ENCODE measurements at places on chromosomes 6 and 20.

GRCh38 chr6:28943223-28943556, 19.4 kb upstream of the TRIM27 start:
- DNase-seq: no peak

- no peak for DNase-seq
Observed at GRCh38 chr6:131049608-131050007, 13.4 kb downstream of the EPB41L2 start.

DNA sequence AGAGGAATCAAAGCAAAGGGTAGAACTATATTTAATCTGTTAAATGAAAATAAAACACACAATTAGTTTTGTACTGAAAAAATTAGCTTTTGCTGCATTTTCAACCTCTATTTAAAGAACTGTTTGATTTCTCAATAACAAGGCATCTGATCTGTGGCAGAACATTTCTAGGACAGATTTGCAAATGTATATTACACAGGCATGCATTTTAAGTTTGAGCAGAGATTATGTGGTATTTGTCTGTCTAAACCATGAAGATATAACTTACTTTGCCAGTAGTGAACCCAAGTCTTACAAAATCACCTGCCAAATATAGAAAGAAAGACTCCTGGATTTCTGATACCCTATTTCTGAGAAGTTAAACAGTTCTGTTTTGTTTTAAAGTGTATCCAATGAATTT, 71.9 kb downstream of the TFAP2B start:
- no peak for DNase-seq

GRCh38 chr6:35757456-35758123, 18.8 kb upstream of the CLPSL2 start:
- DNase-seq: no peak

GRCh38 chr6:13538084-13538483, 36.3 kb upstream of the SIRT5 start:
- DNase-seq: no peak

DNA sequence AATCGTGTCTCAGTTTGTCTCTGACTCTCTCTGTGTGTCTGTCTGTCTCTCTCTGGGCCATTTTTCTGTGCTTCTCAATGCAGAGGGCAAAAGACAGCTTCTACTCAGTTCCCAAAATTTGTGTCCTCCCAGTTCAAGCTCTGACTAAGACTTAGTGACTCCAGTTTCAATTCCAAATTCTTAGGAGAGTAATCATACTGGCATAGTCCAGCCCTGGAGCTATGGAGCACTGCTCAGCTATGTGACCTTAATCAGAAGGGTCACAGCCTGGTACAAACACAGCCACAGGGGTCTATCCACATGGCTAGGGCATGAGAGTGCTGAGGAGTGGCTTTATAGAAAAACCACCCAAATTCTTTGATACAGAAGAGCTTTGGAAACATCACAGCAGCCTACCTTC, 91.9 kb downstream of the FOXF2 start:
- no peak for DNase-seq

DNA sequence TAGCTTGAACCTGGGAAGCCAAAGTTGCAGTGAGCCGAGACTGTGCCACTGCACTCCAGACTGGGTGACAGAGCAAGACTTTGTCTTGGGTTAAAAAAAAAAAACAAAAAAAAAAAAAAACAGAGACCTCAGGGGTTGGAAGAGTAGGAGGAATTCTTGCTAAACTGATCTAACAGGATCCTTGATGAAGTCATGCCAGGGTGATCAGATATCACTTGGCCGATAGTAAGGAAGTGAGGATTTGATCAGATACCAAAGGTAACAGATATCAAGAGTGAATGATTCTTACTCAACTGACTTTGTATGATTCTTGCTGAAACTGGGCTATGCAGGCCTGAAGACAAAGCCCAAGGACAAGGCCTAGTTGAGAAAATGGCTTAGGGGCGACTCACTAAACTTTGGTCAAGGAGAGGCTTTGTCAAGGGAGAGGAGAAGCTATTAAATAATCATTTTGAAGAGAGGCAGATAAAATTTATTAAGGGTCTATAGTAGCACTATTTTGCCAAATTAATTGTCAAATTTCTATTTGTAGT, 624.7 kb downstream of the UTRN start:
- no peak for DNase-seq

- DNase-seq: no peak
Observed at GRCh38 chr20:38272961-38273360, 12.4 kb upstream of the KIAA1755 start.

GRCh38 chr20:37726971-37727956, 33.4 kb downstream of the CTNNBL1 start:
- DNase-seq: no peak

GRCh38 chr6:156956286-156956685, 179.1 kb downstream of the ARID1B start:
- DNase-seq: no peak

DNA sequence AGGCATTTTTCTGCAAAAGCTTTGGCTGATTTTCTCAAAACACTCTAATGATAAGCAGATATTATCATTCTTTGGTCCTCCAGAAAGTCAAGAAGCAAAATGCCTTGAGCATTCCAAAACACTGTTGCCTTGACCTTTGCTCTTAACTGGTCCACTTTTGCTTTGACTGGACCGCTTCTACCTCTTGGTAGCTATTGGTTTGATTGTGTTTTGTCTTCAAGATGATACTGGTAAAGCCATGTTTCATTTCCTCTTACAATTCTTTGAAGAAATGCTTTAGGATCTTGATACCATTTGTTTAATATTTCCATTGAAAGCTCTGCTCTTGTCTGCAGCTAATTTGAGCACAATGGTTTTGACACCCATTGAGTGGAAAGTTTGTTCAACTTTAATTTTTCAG, 35.6 kb upstream of the SDHAF4 start:
- DNase-seq: no peak

DNA sequence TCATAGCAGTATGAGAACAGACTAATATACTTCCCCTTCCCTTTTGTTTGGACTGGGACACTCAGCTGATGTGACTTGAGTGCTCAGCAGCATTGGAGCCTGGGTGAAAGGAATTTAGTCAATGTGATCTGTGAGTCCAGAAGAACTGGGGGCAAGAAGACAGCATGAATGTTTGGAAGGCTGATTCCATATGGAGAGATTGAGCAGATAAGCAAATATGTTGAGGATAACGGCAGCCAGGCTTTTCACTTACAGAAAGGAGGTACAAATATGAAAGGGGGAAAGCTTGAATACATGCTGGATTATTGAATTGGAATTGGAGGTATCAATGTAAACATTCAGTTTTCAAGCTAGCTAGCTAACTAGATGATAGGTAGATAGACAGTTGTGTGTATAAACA, 37.8 kb upstream of the SMAP1 start:
- DNase-seq: no peak

- no peak for DNase-seq
Observed at GRCh38 chr6:165308926-165309731, at the start of gene C6orf118. C6orf118 (minus strand) TSS chr6:165309605; CDS start chr6:165309586, 19 bp downstream.

DNA sequence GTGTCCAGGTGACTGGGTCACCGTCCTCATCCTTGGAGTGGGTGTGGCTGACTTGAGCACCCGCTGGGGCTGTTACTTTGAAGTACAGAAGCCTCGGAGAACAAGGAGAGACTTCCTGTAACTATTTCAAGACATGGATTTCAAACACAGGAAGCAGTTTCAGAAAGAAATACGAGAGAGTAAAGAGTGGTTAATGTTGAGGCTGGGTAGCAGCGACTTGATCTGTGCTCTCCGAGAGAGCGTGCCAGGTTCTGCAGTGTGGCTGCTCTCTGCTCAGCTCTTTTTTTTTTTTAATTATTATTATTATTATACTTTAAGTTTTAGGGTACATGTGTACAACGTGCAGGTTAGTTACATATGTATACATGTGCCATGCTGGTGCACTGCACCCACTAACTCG, 17.5 kb upstream of the EFCAB8 start:
- DNase-seq: no peak

GRCh38 chr6:37820718-37821079, 1.2 kb downstream of the ZFAND3 start:
- DNase-seq: no peak

DNA sequence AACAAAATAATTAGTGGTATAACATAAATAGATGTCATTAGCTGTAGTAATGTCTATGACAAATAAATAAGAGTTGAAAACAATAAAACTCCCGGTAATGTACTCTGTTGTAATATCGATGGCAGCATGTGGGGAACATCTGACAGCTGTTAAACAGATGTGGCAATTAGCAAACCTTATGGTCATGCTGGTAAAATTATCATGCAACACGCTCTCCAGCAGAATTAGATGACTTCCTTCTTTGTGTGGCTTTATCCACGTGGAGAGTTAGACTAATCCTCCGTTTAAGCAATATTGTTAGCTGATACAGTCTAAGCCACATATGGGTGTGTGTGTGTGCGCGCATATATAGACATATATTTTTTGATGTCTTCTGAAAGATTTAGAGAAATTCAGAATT, 77.7 kb upstream of the ZFP64 start:
- no peak for DNase-seq

GRCh38 chr6:31209137-31209536, 38.7 kb upstream of the POU5F1 start:
- DNase-seq: no peak

- DNase-seq: no peak
Observed at GRCh38 chr20:60749804-60750602, 502.1 kb upstream of the CDH4 start.

DNA sequence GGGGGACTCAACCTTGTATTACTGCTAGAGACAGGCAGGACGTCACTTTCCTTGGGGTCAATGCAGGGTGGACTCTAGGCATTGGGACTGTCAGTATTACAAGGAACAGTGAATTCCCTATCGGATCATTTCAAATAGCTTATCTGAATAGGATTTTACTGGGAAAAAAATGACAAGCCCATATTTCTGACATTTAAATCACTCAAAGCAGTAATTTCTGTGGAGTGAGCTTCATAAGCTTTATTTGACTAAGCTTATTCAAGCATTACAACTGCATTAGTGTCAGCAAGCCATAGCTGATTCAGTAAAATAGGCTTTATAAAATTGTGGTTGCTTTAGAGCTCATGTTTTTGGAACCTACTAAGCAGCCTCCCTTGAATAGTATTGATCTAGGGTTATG, 44.3 kb downstream of the TRDN start:
- no peak for DNase-seq

DNA sequence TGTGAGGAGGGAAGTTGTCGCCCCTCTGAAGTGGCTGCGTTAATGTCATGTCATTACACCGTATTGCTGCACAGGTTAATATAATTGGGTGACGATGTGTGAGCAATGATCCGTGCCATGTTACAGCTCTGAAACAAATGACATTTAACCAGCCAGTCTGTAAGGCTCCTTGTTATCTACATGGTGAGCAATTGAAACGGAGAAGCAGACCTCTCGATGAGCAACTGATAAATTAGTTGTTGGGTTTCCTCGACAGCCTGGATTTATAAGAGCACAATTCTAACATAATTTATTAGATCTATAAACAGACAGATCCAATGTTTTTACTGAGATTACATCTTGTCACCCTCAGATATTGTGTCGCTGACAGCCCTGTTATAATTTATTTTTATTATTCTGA, 49.9 kb upstream of the MAFB start:
- DNase-seq: no peak

DNA sequence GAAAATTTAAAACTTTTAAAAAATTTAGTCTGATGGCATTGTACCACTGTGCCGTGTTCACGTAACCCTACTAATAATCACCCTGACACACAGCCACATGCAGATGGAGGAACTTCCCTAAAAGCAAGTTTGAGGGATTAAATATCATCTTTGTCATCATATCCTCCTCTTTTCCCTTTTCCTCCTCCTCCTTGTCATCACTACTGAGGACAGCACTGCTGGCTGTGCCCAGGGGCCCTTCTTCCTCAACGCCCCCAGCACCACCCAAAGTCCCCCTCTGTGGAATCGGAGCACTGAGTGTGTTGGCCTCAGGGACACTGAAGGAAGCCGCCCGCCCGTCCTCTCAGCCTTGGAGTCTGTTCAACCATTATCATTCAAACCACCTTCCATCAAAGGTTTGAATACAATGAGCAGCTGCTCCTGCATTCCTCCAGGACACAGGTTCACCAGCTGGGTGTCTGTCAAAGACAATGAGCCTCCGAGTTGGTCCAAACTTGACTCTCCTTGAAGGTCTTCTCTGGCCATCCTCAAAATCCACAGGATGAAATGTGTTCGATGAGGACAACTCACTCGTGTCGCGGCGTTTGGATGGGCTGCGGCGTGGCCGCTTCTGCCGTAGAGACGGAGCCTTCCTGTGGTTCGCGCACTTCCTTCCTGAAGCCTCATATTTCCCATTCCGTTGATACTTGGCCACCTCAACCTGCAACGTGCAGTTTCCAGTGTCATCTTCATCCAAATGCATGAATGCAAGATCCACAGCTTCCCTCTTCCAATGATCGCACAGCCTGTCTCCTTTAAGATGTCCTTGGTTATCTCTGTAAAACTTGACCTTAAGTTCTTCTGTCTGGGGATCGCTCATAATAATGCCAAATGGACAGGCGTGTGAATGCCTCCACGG, 23.3 kb downstream of the NQO2 start:
- no peak for DNase-seq

GRCh38 chr6:46378882-46379416, 112.3 kb downstream of the RCAN2 start:
- DNase-seq: no peak

DNA sequence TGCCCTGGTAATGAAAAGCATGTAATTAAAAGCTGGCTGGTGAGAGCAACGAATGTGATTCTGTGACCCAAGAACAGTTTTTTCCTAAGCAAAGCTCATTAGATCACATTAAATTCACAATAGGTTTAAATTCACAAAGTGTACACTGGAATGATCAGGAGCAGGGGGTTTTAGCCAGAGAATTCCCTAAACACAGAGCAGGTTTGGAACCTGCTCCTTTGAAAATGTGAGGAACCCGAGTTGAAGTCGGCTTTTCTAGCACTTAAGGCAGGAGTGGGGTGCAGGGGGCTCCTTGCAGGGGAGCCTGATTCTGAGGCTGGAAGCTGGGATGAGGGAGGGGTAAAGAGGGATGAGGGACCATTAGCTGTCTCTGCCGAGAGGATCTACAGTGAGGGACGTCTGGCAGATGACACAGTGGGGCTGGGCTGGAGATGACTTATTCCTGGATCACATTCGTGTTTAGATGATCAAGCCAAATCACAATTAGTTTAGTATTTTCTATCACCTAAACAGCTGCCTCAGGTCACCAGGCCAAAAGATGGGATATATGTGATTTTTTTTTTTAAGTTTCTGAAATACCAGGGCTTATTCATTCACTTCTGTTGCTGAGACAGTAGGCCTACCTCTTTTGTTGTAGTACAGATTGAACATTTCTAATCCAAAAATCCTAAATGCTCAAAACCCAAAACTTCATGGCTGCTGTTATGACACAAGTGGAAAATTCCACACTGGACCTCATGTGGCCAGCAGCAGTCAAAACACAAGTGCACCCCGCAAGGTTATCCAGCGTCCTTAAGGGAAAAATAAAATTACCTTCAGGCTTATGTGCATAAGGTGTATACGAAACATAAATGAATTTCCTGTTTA, 93.1 kb upstream of the HIVEP1 start:
- DNase-seq: no peak

- DNase-seq: no peak
Observed at GRCh38 chr6:80541181-80541580, 434.7 kb downstream of the BCKDHB start.

DNA sequence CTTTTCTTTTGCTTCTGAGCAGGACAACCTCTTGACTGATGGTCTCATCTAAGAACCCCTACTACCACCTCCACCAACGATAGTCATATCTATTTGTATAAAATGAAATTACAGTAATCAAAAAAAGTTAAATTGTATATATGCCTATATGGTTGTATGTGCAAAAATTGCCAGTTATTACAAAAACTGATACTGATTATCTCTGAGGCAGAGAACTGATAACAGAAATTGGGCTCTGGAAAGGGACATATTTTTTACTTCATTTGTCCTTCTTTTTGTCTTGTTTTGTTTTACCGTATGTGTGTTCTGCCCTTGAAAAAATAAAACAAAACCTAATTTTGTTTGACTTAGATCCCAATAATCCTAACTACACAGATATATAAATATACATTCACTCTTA, 574.4 kb upstream of the NOX3 start:
- no peak for DNase-seq

Measured in activated CD8-positive, alpha-beta memory T cell treated with anti-CD3 and anti-CD28 coated beads for 4 hours (primary cell).